ENCODE measurements at places on chromosomes 1 and 21.

DNA sequence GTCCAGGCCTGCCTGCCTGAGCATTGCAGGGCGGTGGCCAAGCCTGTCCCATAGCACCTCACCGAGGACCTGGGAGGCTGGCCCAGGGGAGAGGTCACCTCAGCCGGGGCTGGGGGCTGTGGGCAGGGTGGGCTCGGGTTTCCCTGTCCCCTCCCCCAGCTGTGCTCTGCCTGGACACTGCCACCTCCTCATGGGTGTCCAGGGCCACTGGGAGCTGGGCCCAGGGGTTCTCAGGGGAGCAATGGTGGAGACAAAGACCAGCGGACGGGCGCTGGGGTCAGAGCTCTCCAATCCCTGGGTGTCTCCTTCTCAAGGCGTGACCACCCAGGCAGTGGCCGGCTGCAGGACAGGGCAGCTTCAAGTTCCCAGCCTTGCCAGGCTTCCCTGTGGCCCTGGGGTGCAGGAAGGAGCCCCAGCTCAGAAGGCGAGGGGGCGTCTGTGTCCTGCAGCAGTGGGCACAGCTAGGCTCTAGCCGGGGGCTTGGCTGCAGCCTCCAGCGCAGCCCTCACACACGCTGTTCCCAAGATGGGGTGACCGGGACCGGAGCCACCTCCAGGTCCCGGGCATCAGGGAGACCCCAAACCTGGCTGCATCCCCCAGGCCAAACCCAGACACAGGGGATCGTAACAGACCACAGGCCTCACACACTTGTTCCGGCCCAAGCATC, 29.0 kb downstream of the TP73 start:
- no peak for DNase-seq

DNA sequence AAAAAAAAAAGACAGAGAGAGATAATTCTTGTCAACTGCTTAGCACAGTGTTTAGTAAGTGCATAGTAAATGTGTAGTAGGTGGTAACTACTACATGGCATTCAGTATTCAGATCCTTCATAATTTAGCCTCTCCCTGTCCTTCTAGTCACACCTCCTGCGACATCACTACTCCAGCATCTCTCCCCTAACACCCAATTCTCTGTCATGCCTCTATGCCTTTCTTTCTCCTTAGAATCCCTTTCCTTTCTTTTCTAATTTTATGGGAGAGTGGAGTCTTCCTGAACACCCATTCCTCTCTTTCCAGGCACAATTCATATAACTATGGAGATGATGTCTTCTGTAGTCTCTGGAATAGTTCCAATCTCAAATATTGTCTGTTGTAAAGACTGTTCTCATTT, 3.9 kb upstream of the VPS72 start:
- no peak for DNase-seq

GRCh38 chr21:21463456-21463855, 465.2 kb downstream of the NCAM2 start:
- DNase-seq: no peak

GRCh38 chr1:4653328-4653660, 1.1 kb upstream of the AJAP1 start:
- no peak for DNase-seq

GRCh38 chr21:45017039-45017960, 57.1 kb upstream of the ADARB1 start:
- DNase-seq: no peak

- no peak for DNase-seq
These were observed 13.8 kb upstream of the LDLRAP1 start for GRCh38 chr1:25529518-25530185.

- DNase-seq: no peak
These were observed 64.1 kb upstream of the TBX15 start for GRCh38 chr1:119052267-119052666.

GRCh38 chr1:109887884-109888283, 22.8 kb upstream of the CSF1 start:
- no peak for DNase-seq

- no peak for DNase-seq
These were observed 379.2 kb upstream of the NFIA start for GRCh38 chr1:60703155-60703554.

- no peak for DNase-seq
These were observed 221.1 kb upstream of the GREM2 start for GRCh38 chr1:240833075-240833474.

- DNase-seq: no peak
These were observed 722.2 kb upstream of the CHRM3 start for GRCh38 chr1:238664139-238664538.

DNA sequence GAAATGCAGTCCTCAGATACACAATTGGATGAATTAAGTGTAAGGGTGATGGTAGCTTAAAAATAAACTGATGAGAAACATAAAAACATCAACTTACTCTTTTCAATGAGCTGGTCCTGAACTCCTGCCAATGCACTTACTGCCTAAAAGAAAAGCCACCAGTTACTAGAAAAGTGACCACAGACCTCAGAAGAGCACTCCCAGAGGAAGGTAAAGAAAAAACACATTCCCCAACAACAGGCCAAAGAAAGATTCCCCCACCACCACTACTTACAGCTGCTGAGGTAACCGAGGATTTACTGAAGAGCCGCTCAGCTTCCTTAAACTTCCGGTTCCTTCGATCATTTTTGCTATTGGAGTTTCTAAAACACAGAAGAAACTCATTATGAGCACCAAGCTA, 5.4 kb downstream of the MEAF6 start:
- DNase-seq: no peak

DNA sequence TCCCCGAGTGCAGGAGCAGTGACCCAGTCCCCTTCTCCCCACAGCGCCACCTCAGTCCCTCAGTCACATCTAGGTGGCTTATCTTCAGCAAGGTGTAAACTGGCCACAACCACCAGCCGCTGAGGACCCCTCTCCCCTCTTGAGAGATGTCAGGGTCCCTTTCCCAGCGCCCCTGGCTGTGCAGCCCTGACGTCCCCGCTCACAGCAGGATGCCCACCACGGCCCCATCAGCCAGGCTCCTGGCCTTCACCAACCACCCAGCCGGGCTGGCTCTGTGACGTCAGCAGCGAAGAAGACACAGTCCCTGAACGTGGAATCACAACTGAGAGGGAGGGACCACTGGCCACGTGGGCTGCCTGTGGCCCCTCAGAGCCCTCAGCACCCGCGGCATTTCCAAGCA, 249.4 kb downstream of the NPHP4 start:
- DNase-seq: no peak

DNA sequence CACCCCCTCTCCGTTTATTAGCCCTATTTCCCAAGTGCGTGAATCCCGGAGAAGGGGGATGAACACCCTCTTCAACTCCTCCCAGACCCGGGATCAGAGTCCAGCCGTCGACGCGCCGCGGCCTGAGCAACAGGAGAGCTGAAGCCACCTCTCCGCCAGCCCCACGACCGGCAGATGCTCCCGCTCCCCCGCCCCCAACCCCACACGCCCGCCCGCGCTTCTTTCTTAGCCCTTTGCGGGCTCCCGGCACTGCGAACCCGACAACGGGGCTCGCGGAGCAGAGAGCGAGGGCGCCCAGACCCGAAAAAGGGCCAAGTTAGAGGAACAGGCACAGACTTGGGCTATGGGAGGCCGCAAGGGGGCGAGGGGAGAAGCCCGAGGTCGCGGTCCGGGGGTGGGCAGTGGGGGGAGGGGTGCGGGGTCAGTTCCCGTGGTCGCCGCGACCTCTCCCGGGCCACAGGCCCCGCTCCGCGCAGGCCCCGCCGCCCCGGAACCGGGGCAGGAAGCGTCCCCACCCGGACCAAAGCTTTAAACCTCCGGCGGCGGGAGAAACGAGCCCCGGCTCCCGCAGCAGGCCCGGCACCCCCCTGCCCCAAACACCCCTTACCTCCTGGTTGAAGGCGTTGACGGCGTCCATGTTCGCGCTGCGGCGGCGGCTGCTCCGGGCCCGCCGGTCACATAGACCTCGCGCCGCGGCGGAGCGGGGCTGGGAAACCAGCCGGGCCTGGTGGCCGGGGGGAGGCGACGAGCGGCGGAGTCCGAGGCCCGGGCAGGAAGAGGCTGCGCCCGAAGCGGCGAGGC, 662 bp downstream of the SCAF4 start:
- DNase-seq: peak; percentile 31

GRCh38 chr1:2372551-2373490, 18.5 kb downstream of the MORN1 start:
- no peak for DNase-seq

GRCh38 chr1:13929313-13929712, 229.3 kb downstream of the PRDM2 start:
- no peak for DNase-seq

DNA sequence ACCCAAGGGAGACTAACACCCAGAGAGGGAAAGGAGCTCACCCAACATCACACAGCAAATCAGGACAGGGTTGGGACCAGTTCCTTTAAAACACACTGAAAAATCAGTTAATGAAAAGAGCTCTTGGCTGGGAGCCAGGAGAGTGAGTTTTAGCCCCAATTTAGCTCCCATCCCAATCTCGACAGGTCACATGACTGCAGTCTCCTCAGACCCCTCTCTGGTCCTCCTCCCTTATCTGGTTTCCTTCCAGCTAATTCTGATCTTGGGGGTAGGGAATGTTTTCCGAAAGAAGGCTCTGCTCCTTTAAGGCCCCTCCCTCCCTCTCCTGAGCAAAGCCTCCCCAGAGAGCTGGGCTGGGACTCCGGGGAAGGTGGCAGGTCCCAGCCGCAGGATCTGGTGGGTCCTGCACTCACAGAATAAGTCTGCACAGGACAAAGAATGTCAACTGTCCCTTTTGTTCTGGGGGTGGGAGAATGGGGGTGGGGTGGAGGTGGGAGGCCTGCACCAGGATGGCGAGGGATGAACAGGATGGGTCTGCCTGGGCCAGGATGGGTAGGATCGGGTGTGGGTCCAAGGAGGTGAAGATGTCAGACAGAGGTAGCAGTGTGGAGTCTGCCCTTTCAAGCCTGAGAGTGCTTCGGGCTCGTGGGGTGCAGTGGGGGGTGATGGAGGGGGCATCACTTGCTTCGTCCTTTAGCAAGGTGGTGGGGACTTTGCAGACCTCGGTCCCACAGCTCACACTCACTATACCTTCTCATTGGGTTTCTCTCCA, 57.3 kb upstream of the SSBP3 start:
- no peak for DNase-seq

DNA sequence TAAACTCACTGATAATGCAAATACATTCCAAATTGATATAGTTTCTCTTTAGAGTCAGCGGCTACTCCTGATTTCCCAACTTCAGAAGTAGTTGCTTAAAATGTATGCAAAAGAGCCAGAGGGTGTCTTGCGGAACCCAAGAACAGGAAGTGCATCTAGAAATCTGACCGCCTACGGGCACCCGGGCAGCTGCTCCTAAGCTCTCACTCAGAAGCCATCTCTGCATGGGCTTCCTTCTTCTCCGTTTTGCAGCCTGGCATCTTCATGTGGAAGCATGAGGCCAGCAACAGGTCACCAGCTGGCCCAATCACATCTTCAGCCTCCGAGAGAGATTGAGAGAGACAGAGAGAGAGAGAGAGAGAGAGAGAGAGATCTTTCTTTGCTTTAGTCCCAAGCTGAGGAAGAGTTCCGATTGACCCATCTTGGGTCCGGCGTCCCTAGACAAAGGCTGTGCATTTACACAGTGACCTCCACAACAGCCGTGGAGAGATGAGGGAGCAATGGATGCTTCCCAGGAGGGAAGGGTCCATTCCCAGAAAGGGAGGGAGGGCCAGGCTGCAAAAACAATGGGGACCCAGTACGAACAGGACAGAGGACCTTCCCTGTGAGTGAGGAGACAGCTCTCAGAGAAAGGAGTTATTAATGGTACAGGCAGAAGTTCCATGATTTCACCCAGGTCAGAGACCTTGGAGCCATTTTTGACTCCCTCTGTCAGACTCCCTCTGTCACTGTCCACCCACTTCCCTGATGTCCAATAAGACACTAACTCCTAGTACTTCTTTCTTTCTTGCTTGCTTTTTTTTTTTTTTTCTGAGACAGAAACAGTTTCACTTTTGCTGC, 28.2 kb upstream of the SLC30A1 start:
- peak; percentile 18 for DNase-seq

DNA sequence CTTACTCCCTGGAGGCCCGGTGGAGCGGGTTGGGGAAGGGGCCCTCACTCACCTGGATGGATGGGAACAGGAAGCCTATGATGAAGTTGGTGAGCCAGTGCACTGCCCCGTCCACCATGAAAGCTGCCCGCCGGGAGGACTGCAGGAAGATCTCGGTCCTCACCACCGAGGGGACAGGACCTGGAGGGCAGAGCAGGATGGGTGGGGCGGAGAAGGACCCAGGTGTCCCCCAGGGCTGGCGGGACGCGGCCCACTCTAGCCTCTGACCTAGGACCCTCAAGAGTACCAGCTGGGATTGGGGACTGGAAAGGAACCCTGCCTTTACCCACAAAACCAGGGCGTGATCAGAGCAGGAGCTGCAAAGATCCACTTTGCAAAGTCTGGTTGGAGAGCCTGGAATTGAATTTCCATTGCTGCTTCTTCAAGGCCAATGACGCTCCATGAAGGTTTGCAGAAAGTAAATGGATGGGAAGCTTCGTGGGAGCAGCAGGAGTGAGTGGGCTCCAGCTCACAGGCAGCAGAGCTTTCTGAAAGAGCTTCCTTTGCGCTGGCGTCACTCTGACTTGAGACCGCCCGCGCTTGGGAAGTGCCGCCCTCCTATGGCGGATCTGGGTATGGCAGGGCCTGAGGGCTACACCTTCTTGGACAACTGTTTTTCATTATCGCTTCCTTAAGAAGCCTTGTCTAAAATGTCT, 21.4 kb downstream of the SLC2A7 start:
- DNase-seq: peak; percentile 67

DNA sequence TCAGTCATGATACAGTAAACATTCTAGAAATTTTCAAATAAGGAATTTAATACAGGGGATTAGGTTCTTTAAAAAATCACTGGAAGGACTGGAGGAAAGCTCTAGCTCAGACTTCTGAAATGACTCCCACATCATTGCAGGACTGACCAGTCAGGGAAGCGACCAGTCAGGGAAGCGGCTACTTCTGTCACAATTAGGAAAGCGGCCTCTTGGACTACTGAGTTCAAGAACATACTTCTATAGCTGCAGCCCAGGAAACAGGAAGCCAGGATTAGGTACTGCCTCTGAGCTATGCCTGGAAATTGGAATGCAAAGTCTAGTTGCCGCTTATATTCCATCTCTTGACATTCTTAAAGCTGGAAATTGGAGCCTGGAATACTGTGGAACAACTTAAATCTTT, 45.5 kb downstream of the USP25 start:
- no peak for DNase-seq

GRCh38 chr1:241308471-241308870, 48.5 kb downstream of the RGS7 start:
- DNase-seq: no peak

DNA sequence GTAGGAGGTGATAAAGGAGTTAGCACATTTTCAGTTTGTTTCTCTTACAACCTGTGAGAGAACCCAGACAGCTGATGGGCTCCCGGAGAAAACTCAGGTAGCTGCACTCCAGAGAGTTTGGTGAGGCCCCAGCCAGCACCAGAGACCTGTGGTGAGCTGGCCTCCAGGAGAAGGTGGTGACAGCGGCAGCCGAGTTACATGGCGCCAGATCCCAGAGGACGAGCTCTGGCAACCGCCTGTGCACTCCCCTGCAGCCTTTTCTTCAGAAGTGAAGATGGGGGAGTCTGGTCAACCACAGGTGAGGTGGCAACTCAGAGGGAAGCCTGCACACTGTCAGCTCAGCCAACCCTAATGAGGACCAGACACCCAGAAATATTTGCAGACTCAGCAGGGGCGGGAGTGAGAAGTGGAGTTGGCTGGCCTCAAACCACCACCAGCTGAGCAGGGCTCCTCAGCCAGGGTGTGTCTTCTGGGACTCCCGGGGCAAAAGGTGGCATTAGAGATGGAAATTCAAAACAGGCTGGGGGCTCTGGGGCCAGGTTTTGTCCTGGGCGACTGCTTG, 209.7 kb downstream of the SETD4 start:
- no peak for DNase-seq

GRCh38 chr1:32485554-32486255, 20.8 kb downstream of the ZBTB8B start:
- DNase-seq: no peak

- no peak for DNase-seq
These were observed 37.2 kb upstream of the CRNN start for GRCh38 chr1:152451254-152451653.

Measured in CD4-positive, alpha-beta T cell treated with Interleukin-4 for 4 hours (primary cell).